ENCODE measurements at places on chromosomes 16 and 17.

- no peak for DNase-seq
Measured at GRCh38 chr17:14776791-14777190, 475.9 kb downstream of the HS3ST3B1 start.

DNA sequence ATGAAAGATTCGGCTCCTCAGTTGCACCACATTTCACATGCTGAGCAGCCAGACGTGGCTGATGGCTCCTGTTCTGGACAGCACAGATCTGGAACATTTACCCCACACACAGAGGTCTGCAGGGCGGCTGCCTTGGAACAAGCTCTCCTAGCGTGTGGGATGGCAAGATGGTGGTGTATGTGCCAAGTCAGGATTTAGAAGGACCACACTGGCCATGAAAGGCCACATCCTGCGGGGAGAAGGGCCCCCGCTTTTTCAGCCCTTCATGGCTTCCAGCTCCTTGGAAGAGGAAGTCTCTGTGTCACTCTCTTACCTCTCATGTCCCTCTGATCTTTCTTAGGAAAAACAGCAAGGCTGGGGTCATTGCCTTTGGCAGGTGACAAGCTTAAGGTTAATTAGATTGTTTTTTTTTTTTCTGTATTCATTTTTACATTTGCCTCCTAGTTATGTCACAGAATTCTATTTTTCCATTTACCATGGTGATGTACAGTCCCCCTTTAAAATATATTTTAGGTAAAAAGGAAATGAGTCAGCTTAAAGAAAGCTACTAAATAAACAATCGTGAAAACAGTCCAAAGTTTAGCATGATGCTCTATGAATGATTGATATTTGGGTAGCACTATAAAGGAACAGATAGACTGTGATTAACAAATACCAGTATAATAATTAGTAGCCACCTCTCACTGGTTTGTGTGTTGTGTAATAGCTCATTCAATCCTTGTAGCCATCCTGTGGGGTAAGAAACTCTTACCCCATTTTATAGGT lies 396.6 kb downstream of the CPPED1 start:
- DNase-seq, result no peak

- no peak for DNase-seq
Measured at GRCh38 chr17:79667746-79668145, 56.9 kb upstream of the RBFOX3 start.

DNA sequence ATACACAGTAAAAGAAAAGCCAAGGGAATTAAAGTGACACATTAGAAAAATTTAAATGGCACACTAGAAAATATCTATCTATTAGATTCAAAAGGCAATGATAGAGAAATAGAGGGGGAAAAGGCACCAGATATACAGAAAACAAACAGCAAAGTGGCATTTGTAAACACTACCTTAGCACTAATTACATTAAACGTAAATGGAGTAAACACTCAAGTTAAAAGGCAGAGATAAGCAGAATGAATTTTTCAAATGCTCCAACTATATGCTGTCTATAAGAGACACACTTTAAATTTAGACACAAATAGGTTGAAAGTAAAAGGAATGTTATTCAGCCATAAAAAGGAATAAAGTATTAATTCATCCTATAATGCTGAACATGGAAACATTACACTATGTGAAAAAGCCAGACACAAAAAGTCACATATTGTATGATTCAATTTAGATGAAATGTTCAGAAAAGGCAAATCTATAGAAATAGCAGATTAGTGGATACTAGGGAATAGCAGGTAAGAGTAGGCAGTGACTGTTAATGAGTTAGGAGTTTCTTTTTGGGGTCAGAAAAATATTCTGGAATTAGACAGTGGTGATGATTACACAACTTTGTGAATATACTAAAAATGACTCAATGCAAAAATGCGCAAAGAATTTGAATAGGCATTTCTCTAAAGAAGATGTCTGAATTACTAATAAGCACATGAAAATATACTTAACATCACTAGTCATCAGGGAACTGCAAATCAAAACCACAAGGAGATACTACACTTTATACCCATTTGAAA lies 92.4 kb downstream of the BRIP1 start:
- no peak for DNase-seq

- no peak for DNase-seq
Measured at GRCh38 chr16:82470620-82471152, 156.1 kb upstream of the CDH13 start.

GRCh38 chr17:66527335-66527734 lies 224.9 kb downstream of the PRKCA start:
- DNase-seq, result no peak

- no peak for DNase-seq
Measured at GRCh38 chr16:22123146-22123545, 30.8 kb downstream of the VWA3A start.

- DNase-seq, result no peak
Measured at GRCh38 chr17:32629563-32630190, 142.9 kb downstream of the CDK5R1 start.

- no peak for DNase-seq
Measured at GRCh38 chr17:42287977-42288802, at the start of gene STAT5A. STAT5A (plus strand) TSS chr17:42288498; CDS start chr17:42289412, 914 bp downstream.

DNA sequence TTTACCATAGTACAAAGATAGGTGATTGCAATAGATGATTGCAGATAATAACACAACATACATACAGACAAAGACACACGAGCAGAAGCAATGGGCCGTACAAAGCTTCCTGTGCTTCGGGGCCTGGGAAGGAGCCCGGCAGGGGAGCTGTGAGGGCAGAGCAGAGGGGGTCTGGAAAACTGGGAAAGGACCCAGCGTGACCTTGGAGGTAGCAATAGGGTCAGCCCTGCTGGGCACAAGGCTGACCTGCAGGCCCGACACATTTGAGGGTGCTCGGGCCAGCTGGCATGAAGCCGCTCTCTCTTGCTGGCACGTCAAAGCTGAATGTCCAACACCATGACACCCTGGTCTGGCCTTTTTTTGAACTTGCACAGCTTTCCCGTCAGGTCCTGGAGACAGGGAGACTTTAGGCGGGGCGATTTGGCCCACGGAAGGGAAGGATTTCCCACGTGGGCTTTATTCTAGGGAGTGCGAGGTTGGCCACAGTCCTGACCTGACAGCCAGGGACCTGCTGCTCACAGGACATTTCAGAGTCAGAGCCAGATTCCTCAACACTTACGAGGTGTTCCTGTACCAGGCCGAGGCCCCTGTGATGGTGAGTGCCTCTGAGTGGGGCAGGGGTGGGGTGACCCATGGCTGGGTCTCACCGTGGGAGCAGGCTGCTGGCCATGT lies 83.2 kb downstream of the NTN1 start:
- no peak for DNase-seq

- DNase-seq, result no peak
Measured at GRCh38 chr17:30300818-30301217, 9.1 kb upstream of the BLMH start.

Data from GOT3 (cell line).